ENCODE measurements at places on chromosomes 11 and 22.
A peak's percentile ranks its signal among the peaks of the same experiment; 100 is the strongest.

DNA sequence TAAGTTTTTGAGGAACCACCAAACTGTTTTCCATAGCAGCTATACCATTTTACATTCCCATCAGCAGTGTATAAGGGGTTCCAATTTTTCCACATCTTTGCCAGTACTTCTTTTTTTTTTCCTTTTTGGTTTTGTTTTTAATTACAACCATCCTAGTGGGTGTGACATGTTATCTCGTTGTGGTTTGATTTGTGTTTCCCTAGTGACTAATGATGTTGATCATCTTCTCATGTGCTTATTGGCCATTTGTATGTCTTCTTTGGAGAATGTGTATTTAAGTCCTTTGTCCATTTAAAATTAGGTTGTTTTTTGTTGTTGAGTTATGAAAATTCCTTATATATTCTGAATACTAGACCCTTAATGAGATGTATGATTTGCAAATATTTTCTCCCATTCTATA is 59.3 kb downstream of the STIM1 start:
- no peak for DNase-seq

DNA sequence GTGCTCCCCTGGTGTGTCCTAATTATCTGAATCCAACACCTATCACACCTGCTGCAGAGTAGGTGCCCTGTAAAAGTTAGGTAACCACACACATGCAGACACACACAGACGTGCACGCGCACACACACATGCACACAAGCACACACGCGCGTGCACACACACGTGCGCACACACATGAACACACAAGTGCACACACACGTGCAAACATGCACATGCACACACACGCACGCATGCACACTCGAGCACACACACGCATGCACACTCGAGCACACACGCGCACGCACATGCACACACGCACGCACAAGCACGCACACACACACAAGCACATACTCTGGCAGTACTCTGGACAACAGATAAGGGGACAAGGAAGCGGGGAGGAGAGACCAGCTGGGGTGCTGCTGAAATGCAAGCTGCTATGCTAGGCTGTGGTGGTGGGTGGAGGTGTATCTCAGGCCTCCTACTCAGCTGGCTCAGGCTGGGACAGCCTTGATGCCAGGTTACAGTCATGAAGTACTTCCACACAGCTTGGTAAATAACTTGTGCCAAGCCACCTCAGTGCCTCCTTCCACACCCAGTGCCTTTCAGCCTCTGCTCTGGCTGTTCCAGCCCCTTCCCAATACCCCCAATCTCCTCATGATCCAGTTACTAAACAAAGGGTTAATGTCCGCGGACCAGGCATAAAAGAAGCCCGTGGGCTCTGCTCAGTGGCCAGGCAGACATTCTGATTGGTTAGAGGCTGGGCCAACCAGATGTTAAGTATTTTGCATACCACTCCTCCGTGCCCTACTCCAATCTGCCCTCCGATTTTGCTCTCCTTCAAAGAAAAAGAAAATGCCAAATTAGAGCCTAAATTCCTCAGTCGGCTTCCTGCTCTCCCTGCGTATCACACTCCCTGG is 374.1 kb downstream of the TENM4 start:
- no peak for DNase-seq

- no peak for DNase-seq
Observed at GRCh38 chr11:12222055-12222792, 111.8 kb downstream of the MICAL2 start.

DNA sequence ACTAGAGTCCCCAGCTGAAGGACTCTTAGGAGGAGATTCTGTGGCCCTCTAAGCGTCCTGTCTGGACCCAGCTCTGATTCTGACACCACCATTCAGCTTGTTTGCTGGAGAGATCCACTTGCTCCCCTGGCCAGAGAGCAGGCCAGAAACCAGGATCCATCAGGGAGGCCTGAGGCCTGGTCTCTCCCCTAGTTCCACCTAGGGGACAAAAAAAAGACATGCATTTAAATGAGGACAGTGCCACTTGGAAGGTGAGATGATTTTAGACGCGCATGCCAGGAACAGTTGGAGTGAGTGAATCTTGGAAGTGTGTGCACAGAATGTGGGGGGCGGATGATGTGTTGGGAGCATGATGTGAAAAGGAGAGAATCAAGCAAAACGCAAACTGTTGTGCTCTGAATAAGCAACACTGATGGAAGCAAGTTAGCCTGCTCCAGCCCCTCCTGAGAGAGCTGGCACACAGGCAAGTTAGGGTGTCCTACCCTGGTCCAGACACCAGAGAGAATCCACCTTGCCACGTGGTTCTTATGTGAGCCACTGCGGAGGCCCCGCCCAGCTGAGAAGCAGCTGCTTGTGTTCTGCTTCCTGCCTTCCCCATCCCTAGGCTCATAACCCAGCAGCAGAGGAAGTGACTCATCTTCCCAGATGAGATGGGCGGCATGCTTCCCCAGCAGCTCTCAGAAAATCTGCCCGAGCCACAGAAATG is 8.0 kb upstream of the SLCO2B1 start:
- DNase-seq: peak; percentile 71

- peak; percentile 55 for DNase-seq
Observed at GRCh38 chr22:49046546-49047361, 780.9 kb downstream of the BRD1 start.

- no peak for DNase-seq
Observed at GRCh38 chr11:115525531-115526006, 21.4 kb upstream of the CADM1 start.

DNA sequence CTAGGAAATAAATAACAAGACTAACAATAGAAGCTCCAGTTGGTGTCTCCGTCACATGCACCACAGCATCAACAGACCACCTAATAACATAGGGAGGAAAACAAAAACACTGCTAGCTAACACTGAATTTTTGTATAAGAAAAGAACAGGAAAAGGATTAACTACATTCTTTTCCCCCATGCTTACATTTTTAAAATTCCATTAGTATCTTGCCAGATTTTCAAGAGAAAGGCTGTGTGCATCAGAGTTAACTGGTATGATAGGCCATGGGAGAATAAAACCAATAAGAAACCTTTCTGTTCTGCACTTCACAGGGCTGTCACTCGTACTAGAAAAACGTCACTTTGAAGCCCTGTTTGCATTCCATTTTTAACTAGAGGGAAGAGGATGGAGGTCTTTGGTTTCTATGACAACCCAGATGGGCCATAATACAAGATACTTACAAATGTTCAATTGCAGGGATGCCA is 79.0 kb downstream of the LARGE2 start:
- DNase-seq: no peak
